NCI-H1092 (cell line): ENCODE measurements at places on chromosomes 2 and 18.

DNA sequence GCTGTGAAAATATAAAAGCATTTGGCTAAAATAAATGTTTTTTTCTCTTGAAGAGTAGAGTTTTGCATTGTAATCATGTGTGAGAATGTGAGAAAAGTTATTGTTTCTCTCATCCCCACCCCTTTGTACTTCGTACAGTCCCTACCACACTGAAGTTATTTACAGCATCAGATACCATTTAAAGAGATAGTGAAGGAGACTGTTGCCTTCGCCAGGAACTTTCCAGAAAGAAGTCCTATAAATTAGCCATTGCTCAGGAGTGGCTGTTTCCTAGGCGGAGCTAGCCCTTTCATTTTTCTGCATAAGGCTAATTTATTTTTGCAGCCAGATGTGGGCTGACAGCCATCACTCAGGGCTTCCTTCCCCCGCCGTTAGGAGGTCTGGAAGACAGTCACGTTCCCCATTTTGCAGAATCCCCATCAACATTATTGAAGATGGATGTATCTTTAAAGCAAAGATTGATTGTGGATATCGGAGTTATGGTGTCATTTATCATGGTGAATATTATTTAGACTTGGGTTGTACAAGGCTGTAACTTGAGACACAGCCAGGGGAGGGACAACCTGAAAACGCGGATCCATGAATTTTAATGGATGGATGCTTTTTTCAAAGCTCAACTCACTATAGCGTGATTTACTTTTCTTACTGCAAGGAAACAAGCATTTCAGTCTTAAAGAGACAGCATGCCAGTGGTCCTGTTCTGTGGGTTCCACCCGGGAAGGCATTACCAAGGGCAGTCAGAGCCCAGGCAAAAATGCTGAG lies 17.1 kb downstream of the TSHZ1 start:
- DNase-seq: no peak

DNA sequence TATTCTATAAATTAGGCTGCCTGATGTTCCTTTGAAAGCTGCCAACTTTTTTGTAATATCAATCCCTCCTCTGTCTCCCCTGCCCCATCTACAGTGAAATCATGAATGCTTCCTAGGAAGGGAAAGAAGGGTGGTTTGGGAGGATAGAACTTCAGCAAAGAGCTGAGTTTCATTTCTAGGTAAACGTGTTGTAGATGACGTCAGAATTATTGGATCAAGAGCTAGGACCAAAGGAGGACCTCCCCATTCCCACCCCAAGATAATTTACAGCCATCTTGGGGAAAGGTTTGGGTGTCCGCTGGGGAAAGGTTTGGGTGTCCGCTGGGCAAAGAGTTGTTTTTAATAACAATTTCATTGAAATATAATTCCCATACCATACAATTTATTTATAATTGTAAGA lies 11.2 kb upstream of the ANKRD53 start:
- DNase-seq: no peak

DNA sequence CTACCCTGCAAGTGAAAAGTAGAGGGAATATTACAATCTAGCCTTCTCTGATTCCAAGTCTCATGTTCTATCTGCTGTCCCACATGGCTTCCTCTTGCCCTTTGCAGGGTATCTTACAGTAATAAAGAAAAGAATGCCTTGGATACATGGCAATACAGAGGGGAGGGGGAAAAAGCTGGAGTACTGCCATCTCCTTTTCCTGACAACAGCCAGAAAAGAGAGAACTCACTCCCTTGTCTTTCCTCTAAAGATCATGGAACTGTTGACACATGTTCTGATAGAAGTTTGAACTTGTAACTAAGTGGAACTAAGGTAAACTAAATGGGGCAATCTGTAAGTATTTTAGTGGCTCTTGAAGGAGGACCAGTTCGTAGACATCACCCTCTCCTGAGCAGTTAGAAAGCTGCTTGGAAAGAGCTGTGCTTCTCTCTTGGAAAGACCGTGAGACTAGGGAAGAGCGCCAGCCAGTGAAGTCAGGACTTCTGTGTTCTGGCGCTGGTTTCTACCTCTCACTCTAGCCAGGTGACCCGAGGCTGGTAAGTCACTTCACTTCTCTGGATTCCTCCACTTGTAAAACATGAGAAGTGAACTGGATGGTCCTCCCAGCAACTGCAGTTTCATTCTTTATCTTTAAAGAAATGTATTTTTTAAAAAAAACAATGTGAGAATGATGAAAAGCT lies 242.3 kb upstream of the FOSL2 start:
- no peak for DNase-seq

- no peak for DNase-seq
These were observed 11.1 kb downstream of the CLEC4F start for GRCh38 chr2:70808983-70809958.

- DNase-seq: no peak
These were observed 25.6 kb downstream of the MARCHF7 start for GRCh38 chr2:159737917-159738296.

- DNase-seq: peak; percentile 11
These were observed 38.7 kb downstream of the PKDCC start for GRCh38 chr2:42086500-42086953.

- DNase-seq: no peak
These were observed 53.5 kb upstream of the ASPRV1 start for GRCh38 chr2:70014959-70015358.

DNA sequence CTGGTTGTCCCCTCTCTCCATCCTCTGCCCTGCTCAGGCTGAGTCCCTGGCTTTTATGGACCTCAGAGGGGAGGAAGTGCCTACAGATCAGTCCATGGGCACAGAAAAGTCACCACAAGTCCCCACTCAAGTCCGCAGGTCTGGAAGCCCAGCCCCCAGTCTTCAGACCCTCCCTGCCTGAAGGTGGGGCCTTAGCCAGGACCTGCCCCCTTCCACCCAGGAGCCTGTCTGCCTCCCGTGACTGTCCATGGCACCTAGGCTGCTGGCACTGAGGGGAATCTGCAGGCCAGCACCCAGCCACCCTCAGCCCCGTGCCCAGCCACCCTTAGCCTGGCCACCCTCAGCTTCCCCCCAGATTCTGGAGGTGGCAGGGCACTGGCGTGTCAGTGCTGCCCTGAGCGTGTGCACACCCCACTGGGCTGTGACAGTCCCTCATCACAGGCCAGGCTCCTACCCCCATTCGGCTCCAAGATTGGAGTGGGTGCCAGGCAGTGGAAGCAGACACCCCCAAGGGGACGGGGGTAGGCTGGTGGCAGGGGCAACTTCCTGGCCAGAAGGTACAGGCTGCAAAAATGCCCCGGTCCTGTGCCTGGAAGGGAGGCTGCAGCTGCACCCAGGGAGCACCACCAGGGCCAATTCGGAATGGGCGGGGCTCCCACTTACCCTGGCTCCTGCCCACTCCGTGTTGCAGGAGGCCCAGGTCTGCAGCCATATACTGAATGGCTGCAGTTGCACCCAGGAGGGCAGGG lies 154.7 kb upstream of the RMP24 start:
- DNase-seq: no peak

DNA sequence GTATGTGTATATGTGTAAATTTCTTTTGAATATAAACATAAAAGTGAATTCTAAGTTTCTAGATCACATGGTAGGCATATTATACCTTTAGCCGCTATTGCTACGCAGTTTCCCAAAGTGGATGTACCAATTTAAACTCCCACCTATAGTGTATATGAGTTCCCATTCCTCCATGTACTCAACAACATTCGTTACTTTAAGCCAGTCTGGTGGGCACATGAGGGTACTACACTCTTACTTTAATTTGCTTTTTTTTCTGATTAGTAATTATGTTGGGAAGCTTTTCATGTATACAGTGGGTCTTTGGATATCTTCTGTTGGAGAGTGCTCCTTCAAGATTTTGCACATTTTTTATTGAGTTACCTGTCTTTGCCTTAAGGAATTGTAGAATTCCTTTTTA lies 683.8 kb downstream of the ERBB4 start:
- no peak for DNase-seq

- no peak for DNase-seq
These were observed 4.2 kb upstream of the FN1 start for GRCh38 chr2:215439980-215440512.

GRCh38 chr2:233373316-233373715 lies 19.0 kb downstream of the DGKD start:
- no peak for DNase-seq

- DNase-seq: no peak
These were observed 892 bp downstream of the CELF4 start for GRCh38 chr18:37564711-37565100.
